NCI-H345 (cell line): ENCODE measurements at places on chromosomes 2 and 18.
A peak's percentile ranks its signal among the peaks of the same experiment; 100 is the strongest.

DNA sequence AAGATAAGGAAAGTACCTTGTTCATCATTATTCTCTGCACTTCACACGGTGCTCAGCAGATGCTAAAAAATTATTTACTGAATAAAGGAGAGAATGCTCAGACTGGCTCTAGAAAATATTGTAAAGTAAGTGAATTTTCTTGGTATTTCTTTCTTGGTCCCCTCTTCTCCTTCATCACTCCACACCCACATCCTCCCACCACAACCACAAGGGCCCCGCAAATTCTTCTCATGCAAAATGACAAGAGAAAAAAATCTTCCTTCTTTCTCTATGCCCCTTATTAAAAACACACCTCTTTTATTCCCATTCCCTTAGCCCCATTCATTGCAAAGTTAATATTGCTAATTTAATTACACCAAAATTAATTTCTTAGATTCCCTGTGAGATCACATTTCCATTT, 74.2 kb upstream of the NEDD4L start:
- no peak for DNase-seq

DNA sequence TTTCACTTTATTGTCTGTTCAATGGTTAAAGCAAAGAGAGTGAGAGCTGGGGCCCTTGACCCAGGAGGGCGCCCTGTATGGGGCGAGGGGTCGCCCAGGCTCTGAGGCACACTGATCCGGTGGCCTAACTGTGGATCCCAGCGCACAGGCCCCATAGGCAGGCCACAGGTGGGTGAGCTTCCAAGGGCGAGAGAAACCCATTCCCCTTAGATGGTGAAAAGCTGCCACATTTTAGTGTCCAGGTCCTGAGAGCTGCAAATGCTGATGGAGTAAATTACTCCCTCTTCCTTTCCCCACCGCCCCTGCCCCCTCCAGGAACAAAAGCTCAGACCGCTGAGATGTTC, 5.9 kb upstream of the DLX2 start:
- DNase-seq = no peak

DNA sequence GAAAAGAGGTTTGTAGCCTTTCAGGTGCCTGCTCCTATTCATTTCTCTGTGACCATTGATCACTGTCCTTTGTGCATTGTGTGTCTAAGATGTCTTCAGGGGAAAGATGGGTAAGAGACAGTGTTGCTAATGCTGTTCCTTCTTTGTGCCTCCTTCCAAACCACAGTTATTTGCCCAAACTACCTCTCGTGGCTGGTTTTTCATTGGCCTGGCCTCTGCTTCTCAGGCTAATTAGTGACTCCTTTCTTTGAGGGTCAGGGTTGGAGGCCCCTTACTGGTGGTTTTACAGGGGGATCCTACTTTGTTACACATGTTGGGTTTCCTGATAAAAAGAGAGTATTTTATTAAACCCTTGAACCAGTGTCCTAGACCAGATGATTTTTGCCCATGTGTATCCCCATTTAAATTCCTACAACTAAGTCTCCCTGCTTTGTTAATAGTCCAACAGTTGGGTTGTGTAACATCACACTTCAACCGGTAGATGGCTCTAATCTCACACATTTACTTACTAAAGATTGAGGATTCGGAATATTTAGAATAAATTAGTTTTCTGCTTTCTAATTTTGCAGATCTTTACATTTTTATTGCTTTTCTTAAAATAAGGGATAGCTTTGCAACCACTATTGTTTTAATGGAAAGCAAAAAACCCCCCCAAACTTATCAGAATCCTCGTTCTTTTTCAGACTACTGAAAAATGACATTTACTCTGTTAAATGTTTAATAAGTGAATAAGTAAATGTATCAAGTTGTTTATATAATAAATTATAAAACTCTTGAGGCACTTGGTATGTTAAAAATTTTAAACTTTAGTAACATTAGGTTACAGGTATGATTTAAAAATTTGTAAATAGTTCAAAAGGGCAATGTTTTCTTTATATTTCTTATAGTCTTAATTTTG, 2.4 kb downstream of the MARS2 start:
- DNase-seq = peak; percentile 42

DNA sequence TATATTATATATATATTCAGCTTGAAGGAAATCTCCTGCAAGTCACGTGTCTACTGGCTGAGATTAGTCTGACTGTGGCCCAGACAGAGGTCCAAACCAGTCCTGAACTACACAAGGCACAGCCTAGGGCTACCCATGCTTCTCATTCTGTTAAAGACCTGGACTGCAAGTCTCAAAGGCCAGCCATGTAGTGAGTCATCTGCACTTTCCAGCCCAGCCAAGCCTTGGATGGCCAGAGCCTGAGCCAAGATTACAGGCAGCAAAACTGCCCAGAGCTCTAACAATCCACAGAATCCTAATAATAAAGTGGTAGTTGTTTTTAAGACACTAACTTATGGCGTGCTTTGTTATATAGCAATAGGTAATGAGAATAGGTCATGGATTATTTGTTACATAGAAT, 259.6 kb downstream of the SS18 start:
- DNase-seq = no peak

- no peak for DNase-seq
These were observed 76.0 kb downstream of the MEX3C start for GRCh38 chr18:51121597-51121857.

GRCh38 chr2:130920415-130921163, 83.9 kb downstream of the ARHGEF4 start:
- DNase-seq = peak; percentile 46

DNA sequence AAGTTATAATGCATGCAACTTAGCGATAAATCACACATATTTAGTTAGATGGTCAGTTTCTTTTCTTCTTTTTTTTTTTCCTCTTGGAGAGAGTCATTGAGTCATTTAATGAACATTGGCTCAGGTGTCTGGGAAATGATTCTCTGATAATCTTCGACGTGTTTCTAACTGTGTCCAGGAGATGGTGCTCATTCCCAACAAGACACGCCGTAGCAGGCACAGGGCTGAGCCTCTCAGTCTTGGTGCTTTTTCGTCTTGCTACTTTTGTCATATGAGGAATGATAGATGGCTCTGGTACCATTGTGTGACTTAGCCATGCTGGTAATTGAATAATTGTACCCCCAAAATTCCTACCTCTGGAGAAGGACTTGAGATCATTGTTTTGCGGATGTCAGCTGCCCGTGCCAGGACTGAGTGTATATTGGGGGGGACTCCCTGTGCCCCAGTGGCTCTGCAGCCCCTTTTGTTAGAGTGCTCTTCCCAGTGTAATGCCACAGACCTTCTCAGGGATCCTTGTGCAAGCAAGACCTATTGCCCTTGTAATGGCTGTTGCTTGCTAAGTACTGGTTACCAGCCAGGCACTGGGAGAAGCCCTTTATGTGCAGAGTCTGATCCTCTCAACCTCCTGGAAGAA, 107.6 kb upstream of the CYRIA start:
- DNase-seq = peak; percentile 65

DNA sequence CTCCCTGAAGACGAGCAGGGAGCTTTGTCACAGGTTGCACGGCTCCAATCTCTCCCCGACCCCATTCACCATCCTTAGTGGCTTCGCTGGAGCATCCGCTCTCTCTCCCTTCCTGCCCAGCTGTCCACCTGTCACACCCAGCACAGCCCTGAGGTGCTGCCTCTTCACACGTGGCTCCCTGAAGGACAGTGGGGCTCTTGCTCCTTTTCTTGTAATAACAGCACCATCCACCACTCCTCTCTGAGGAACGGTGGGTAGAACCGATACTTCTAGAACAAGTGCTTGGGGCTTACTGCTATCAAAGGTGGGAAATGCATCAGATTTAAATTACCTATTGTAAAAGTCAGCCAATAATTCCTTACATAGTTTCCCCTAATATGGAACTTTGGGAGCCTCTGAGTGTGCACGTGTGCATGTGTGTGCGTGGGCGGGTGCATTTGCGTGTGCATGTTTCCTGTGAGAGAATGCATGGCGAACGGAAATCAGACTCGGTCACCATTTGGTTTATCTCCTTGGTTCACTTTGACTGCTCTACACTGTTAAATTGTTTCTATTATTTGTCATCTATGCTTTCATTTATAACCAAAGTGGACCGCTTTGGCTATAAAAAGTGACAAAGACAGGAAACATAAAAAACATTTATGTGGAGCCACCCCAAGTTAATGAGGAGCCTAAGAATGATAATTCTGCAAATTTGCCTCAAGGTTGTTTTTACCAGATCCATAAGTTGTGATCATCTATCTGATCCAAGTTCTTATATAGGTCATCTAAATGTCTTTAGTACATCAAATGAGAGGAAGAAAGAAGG, 39.1 kb downstream of the KLHL29 start:
- no peak for DNase-seq

DNA sequence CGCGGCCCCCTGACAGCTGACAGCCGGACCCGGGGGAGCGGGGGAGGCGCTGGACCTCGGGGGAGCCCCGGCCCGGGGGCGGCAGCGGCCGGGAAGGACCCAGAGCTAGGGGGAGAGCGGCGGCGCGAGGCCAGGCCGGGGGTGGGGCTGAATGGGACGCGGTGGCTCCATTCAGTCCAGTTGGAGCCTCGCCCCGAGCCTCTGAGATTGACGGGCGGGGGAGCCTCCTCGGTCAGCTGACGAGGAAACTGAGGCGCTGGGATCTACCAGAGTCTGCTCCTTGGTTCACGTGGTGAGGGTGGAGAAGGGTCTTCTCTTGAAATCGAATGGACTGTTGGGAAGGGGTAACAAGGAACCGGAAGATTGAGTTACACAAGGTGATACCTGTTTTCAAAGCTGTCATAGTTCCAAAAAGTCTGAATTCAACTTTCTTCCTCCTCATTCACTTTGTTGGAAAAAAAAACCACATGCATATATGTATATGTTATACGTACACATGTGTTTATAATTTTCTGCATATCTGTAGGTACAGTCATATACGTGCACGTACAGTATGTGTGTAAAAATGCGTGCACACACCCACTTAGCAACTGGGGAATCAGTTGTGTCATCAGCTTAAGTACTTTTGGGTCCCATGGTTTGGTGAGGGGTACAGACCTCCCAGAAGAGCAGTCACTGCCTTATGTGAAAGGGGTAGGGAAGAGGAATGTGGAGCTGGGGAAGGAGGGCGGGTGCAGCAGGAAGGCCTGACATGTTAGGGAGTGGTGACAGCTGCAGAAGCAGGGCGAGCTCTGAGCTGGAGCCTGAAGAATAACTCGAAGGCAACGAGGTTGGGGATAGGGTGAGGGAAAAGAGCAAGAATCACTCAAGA, 628 bp downstream of the PPP1R7 start:
- no peak for DNase-seq

DNA sequence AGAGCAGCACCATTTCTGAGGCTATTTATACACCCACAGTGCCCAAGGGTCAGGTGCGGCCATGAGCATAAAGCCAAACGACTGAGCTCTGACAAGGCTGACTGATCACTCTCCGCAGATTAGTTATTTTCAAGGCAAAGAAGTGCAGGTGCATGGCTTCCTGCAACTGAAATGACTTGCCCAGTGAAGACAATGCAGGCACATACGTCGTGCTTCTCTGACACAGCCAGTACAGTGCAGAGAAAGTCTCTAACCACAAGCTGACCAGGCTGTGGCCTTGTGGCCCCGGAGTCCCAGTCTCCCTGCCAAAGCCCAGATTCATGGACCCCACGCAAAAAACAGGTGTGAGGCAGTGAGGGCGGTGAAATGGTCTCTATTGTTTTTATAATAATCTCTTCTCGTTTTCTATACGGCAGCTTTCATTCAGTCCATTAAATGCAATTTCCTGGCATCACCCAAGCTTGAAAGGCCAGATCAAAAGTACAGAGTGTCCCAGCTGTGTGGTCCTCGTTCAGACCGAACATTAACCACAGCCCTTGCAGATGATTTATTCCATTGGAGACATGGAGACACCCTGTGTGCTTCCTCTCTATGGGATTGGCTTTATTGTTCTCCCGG, 447.0 kb upstream of the ID2 start:
- peak; percentile 71 for DNase-seq

DNA sequence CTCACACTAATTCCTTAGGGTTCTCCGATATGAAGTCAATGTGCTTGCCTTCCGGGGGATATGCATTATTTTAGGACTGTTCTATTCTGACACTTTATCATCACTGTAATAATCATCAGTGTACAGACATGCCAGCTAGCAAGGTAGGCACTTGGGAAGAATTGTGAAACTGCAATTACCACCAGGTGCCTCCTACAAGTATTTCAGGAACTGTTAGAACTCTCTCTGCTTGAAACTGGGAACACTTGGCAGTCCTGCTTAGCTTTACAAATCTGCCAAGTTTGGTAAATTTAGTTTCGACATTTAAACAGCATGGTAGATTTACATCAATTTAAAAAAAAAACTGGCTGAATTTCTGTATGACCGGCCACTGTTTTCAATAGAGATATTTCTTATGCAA, 128.7 kb downstream of the SATB2 start:
- DNase-seq = no peak

GRCh38 chr18:12038639-12039539, 54.8 kb upstream of the ANKRD62 start:
- peak; percentile 74 for DNase-seq

DNA sequence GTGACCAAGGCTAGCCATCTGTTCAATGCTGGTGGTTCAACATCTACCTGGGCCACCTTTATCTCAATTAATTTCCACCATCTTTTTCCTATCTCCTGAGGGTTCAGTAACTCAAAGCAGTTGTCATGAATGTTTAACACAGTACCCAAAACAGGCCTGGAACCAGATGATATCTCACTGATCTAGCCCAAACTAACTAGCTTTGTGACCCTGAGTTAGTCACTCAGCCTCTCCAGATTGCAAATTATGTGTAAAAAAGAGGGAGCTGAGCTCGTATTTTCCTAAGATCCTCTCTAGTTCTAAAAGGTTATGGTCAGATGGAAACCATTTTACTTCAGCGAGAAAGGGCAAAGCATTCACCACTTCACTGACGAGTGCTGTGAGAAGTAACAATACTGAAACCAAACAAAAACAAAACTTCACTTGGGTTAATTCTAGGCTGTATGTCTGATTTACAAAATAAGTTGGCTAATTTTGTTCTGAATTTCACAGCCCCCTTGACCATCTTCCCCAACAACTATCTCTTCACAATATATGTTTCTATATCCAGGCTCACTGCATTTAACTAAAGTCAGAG, 14.8 kb downstream of the SPRED2 start:
- DNase-seq = no peak

- DNase-seq = no peak
These were observed 78.9 kb downstream of the CERS6 start for GRCh38 chr2:168534926-168535325.

DNA sequence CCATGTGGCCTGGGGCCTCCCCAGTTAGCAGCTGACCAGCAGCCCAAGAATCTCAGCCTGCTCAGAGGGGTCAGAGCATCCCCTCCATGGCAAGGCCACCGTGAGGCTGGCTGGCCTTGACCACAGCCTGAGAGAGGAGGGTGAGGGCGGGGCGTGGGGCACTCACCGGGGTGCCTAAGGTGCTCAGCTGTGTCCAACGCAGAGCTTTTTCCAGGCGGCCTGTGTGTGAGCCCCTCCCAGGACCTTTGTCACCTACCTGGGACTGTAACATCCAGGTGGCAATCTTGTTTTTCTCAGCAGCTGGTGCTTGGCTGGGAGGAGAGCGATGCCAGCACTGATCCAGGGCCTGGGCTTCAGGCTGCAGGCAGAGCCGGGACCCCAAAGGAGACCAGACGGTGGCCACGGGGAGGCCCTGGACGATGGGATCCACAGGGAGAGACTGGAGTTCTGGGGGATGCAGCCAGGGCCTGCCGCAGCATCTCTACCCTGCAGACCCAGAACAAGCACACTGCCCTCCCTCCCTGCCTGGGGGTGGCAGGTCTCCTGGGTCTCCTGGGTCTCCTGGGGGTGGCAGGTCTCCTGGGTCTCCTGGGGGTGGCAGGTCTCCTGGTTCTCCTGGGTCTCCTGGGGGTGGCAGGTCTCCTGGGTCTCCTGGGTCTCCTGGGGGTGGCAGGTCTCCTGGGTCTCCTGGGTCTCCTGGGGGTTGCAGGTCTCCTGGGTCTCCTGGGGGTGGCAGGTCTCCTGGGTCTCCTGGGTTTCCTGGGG, 12.3 kb downstream of the SNED1 start:
- DNase-seq = no peak

GRCh38 chr2:207370646-207371045, 159.1 kb upstream of the CREB1 start:
- no peak for DNase-seq
